ENCODE measurements at places on chromosomes 1 and 21.

- peak; percentile 31 for DNase-seq
Measured at GRCh38 chr1:101200513-101200912, 36.3 kb upstream of the S1PR1 start.

- DNase-seq, result no peak
Measured at GRCh38 chr1:154434346-154435085, 29.4 kb downstream of the IL6R start.

DNA sequence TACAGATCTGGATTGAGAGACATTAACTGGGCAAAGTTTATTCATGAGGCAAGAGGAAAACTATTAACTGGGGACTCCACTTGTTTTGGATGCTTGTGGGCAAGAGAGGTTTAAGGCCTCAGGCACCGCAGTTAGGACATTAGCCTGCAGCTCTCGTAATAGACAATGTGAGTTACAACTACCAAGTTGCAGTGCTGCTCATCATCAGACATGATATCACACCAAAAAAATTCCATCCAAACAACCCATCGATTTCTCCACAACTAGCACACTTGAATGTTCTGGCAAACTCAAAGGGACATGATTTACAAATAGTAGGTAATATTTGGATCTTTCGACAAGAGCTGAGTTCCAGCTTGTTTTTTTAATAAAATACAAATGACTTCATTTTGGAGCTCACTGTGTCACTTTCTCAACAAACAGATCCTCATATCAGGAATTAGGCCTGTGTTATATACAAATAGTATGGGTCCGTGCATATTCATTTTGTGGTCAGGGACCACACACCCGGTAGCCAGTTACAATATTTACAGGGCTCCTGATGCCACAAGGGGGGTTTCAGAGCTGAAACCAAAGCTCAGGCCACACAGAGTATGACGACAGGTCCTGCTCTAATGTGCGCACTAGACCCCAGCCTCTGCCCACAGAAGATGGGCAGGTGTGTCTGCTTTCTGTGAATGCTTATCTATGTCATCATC lies 128.0 kb downstream of the TGFBR3 start:
- no peak for DNase-seq

DNA sequence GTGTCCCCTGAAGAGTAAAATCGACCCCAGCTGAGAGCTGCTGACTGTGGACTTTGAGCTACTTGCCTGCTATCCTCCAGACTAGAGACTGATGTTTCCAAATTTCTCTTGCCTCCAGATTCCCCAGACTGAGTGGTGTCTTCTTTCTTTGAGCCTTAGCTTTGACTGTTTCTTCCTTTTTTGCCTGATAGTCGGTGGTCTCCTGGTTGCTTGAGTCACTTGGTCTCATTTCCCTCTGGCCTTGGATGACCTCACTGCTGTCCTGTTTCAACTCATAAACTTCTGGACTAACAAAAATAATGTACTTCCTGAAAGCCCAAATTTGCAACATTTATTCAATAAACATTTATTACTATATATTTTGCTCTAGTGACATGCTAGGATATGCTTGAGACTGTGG lies 52.9 kb upstream of the DIPK1A start:
- DNase-seq, result no peak

DNA sequence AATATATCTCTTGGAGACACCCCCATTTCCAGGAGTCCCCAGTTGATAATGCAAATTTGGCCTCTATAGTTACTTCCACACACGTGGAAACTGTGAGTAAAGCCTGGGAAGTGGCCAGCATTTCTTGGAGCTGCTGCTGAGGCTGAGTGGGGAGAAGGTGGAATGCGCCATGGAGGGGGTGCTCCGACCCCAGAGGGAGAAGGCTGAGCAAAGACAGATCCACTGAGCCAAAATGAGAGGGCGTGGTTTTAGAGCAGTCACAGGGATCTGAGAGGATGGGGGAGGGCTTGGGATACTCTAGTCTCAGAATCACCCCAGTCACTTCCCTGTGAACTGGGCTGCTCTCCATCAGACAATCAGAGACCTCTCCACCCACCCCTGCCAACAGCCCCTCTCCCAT lies 38.7 kb downstream of the TRIM62 start:
- DNase-seq, result no peak

DNA sequence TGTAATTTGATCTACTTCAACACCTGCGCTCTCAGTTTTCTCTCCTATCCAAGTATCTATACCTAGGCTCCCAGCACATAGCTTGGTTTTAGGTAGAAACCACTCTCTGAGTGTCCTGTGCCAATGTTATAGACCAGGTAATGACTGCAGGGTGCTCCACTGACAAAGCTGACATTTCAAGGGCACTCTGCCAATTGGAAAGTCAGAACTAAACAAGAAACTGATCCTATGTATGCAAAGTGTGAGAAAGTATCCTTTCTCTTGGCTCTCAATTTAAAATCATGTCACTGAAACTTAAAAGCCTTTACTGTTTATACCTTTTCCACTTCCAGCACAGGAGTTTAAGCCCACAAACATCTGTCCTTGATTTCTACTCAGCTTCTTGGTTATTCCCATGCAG lies 45.0 kb upstream of the AIM2 start:
- DNase-seq, result no peak

- DNase-seq, result no peak
Measured at GRCh38 chr1:11735531-11735853, 444 bp upstream of the AGTRAP start.

- DNase-seq, result no peak
Measured at GRCh38 chr1:230753586-230754251, 6.5 kb downstream of the CAPN9 start.

- DNase-seq, result no peak
Measured at GRCh38 chr1:205328476-205328875, 6.9 kb upstream of the NUAK2 start.

DNA sequence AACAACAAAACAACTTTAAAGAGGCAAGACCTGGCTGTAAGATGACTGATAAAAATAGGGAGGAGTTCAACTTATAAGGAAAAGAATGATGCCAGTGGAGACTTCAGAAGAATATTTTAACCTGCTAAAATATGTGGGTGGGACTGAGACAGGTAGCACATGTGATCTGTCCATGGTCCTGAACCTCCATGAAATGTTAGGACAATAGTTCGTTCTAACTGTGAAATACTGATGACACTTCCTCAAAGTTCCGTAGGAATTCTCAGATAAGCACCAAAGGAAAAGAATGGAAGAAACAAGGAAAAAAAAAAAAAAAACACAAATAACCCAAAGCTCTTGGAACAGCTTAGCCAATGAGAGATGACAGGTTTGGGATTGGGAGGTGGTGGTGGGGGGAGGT lies 44.7 kb downstream of the CDC42BPA start:
- no peak for DNase-seq

DNA sequence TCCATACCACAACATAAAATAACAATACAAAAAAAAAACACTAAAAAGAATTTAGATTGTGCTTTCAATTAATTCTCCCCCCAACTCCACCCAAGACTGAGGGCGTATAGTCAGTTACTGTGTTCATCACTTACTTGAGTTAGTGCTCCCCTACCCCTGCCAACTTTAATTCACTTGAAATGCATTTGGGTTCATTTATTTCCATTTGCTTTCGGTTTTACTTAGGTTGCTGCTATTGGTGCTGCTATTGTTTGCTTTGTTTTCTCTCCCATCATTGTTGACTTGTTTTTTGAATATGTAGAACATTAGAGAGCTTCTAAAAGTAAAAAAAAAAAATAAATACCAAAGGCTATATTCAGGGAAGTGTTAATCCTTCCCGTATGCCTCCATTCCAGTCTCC lies 10.7 kb upstream of the CYYR1 start:
- DNase-seq, result no peak

DNA sequence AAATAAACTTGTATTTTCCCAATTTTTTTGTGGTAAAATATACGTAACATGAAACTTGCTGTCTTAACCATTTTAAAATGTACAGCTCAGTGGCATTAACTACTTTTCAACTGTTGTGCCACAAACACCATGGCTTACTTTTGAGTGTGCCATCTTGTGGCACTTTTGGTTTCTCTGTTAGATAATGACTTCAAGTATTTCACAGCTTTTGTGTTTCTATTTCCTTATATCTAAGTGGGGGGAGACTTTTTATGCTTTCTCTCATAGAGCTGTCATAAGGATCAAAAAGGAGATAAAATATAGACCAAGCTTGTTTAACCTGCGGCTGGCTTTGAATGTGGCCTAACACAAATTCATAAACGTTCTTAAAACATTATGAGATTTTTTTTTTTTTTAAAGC lies 44.3 kb downstream of the CDC14A start:
- no peak for DNase-seq

- DNase-seq, result no peak
Measured at GRCh38 chr1:38778521-38778920, 81.1 kb downstream of the RRAGC start.

DNA sequence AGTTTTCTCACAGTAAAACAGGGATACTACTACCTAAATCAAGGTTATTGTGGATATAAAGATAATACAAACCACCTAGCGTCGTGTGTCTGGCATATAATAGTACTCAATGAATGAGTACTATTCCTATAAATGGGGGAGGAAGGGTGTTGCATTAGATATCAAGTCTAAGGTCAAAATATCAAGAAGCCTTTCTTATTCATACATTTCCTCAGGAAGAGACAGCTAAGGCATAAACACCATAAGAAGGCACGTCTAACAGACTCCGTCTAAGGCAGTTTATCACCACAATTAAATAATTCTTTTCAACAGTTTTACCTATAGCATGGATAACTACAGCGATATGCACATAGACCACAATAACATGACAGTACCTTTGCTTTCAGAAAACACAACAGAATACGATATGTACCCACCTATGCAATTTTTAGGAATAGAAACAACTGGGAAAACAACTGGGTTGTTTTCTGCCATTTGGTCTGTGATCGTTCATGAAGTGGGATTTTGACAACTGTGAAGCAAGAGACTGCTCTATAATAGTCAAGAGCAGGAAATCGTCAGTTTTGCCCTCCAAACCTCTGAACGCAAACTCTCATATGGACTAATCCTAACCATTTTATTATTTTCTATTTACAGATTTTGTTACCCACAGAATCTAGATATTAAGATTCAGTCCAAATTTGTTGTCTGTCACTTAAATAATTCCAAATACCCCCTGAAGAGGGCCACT lies 53.1 kb downstream of the HNRNPR start:
- no peak for DNase-seq

DNA sequence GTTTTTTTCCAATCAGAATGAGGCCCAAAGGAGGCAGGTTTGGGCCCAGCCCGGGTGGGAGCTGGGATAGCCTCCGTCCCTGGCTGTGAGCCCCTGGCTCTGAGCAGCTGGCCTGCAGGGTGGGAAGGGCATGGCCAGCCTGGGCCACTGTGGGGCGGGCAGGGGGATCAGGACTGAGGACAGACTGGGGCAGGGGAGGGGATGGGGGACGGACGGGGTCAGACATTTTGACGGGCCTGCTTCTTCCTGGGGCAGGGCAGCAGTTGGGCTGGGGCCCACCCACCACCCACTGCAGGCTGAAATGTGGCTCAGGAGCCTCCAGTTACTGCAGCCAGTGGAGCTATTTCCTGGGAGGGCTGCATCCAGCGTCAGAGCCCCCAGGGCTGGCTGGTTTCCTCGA lies 2.5 kb upstream of the SLC6A9 start:
- DNase-seq, result no peak

- DNase-seq, result no peak
Measured at GRCh38 chr21:25461725-25462124, 145.6 kb downstream of the MRPL39 start.

DNA sequence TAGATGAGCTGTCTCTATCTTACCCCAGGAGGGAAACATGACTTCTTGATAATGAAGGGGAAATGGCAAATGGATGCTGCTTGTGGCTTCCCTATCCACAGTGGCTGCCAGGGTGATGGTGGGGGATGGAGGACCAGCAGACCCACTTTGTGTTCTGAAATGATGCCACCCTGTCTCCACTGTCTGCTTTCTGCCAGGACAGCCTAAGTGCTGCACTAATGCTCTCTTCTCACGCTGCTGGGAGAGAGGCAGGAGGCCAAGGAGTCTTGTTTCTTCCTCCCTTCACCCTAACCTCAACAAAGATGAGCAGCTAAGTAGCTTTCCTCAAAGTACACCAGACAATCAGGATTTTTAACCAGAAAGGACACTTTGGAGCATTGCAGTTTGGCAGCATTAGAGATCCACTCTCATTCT lies 36.6 kb downstream of the XCL1 start:
- DNase-seq, result no peak

DNA sequence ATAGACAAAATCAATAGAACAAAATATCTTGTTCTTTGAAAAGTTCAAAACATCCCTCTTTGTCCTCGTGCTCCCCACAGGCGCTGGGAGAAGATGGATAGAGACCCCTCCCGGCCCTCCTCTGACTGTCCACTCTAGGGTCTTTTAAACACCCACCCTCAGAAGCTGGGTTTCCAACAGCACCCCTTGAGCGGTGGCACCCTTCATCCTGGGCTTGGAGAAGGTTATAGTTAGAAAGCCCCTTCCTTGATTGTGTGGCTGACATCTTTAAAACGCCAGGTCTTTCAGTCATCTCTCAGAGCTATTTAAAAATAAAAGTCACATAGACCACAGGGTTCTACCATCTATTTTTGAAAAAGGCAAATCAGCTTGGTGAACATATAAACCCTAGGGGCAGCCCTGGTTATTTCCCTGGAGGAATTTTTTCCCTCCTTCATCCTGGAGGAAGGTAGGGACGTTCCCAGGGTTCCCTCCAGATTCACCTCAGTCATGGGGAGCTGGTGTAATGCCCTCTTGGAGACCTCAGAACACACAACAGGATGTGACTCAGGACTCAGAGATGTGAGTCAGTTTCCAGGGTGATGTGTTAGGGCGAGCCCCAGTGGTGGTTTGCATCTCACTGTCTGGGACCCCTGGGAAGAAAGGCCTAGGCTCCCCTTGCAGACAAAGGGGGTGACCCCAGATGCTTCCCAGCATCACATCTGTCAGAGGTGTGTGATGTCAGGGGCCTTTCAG lies 138.5 kb downstream of the CLIC6 start:
- DNase-seq, result peak; percentile 93
